HL-60 (cell line): ENCODE measurements at places on chromosomes 1 and 21.

DNA sequence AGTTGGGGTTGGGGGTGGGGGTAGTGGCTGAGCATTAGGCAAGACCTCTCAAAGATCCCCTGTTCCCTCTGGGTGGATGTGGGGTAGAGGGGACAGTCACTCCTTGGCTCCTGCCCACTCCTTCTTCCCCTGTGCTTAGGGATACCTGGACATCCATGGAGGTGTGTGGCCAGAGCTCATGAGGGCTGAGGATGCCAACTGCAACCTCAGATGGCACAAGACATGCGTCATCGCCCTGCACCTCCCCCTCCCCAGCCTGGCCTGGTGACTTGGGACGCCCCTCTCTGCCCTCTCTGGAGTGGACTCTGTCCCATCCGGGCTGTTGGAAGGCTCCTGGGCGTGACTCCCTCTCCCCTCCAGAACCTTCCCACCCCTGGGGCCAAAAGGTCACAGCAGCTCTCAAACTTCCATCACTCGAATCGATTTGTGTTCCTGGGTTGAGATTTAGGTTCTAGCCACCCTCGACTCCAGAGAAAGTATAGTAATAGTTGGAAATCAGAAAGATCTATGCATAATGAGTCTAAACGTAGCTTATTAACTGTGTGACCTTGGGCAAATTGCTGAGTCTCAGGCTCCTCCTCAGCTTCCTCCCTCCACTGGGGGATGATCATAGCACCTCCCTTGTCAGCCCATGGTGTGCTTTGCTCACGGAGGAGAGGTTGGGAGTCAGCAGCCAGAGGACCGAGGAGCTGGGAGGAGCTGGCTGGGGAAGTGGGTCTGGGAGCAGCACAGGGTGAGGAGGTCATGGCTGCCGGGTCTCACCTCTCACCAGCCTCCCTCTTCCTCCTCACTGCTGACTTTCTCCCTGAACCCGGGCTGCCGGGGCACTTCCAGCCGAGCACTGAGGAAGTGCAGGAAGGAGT is 2.2 kb upstream of the PTPN7 start:
- DNase-seq = peak; percentile 61

DNA sequence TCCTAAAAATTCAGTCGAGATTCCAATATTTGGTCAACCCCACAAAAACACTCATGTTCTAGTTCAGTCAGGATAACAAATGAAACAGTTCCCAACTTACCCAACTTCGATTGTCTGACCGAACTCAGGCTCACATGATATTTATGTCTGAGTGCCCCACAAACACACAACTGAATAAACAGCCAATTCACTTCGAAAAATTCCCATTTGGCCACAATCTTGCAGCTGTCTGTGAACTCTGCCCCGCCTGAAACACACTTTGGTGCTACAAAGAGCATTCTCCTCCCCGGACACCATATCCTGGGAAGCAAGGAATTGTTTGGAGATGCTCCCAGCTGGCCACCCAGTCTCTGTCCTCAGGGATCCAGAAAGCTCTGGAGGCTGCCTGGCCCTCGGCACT is 52.9 kb upstream of the SIM2 start:
- no peak for DNase-seq

DNA sequence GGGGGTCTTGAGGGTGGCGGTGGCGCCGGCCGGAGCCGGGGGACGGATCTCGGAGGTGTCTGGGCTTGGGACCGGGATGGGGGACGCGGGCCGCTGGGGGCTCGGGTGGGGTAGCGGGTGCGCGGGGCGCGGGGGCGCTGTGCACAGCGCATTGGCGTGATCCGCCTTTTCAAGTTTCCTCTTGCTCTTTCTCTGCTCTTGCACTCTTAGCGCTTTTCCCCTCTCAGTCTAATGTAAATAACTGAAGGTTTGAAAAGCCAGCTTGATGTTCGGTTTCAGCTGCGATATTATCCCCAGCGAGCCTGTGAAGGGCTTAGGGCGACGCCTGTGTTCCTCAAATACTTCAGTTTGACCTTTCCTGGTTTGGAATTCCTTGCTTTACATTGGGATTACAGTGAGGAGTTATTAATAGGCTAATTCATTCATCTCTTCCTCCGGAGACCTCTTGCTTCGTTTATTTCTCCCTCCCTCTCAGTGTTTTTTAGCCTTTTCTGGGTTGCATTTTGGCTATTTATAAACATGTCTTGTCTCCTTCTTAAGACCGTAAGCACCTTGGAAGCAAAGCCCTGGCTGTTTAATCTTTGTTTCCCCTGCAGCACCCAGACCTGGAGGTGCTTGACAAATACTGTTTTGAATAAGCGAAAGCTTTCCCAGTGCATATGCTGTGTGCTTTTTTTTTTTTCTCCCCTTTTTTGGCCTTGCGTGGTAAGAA is 693 bp downstream of the RAB4A start:
- no peak for DNase-seq

- no peak for DNase-seq
Observed at GRCh38 chr1:49465486-49466185, 558.1 kb downstream of the AGBL4 start.

GRCh38 chr1:218164111-218164929 is 120.8 kb upstream of the RRP15 start:
- DNase-seq = no peak

DNA sequence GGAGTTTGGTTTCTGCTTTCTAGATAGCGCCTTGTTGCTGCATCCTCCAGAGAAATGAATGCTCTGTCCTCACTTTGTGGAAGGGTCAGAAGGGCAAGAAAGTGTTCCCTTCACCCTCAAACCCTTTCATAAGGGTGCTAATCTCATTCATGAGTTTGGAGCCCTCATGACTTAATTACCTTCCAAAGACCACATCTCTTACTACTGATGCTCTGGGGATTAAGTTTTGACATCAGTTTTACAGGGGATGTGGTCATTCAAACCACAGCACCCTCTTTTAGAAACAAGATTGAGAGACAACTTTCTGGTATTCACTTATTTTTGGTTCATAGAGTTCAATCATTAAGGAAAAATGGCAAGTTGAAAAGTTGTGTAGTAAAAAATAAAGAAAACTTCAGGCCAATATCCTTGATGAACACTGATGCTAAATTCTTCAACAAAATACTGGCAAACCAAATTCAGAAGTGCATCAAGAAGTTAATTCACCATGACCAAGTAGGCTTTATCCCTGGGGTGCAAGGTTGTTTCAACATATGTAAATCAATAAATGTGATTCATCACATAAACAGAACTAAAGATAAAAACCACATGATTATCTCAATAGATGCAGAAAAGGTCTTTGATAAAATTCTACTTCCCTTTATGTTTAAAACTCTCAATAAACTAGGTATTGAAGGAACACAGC is 442.1 kb downstream of the PTBP2 start:
- DNase-seq = no peak

GRCh38 chr1:58524353-58524945 is 22.1 kb downstream of the OMA1 start:
- DNase-seq = peak; percentile 80

GRCh38 chr1:155082301-155083051 is 3.8 kb downstream of the EFNA3 start:
- DNase-seq = no peak

GRCh38 chr1:180793451-180793850 is 119.2 kb upstream of the KIAA1614 start:
- no peak for DNase-seq

DNA sequence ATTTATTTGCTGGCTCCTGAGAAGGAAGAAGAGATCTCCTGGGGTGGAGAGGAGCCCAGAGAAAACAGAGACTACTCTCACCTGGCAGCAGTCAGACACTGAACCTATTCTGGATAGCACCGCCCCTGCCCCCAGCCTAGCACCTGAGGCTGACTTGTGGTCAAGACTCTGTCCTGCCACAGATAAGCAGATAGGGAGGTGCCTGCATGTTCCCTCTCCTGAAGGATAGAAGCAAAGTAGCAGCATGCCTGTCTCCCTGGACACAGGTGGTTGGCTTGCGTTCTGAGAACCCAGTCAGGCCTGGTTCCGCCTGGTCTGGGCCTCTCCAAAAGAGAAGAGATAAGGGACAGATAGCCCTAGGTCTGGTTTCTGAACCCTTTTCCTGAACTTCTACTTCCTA is 1.3 kb upstream of the EFNA3 start:
- DNase-seq = no peak

DNA sequence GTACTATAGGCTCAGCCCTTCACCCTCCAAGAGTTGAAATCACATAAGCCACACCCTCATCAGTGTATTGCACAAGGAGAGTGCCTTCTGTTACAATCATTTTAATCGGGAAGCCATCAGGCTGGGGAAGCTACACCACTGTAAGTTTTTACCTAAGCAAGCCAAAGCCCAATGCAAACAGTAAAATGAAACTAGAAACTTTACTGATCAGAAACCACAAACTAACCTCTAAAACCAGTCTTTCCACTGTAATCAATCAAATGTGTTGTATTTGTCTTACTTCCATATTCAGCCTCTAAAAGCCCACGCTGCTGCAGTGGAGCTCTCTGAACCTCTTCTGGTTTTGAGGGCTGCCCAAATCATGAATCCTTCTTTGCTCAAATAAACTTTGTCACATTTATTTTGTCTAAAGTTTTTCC is 26.2 kb downstream of the CAPN8 start:
- DNase-seq = peak; percentile 29

DNA sequence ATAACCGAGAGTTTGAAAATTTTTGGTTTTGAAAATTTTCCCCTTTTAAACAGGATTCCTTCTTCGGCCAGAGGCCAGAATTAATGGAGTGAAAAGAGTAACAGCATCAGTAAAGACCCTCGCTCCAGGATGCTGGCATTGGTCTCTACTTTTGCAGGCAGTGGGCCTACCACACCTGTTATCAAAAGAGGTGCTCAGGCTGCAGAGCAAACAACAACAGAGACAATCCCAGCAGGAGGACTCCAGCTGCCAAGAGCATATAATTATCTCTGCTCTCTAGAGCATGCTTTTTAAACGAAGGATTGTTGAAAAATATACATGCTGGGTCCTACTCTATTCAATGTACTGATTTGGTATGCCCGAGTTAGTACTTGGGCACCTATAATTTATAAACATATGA is 1048.5 kb downstream of the PLA2G4A start:
- no peak for DNase-seq

DNA sequence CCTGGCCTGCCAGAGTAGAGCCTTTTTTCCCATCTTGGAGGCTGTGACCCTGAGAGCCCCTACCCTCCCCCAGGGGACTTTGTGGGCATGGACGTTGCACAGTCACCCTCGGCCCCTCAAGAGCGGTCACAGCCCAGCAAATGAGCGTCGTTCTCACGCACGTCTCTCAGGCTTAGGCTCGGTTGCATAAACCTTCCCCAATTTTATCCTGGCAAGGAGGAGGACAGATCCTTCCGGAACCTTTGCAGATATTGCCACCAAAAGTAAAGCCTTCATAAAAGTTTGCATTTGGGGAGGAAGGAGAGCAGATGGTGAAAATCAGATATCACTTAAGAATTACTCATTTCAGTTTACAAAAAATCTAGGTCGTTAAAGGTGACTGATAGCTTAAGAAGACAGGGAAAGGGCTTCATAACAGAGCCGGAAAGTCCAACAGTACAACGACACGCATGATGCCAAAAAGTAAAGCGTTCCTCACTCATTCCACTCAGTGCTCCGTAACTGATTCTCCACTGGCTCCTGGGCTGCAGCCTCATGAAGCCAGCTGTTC is 29.3 kb downstream of the PDE9A start:
- no peak for DNase-seq

GRCh38 chr1:66282343-66282852 is 251.6 kb upstream of the SGIP1 start:
- DNase-seq = no peak

DNA sequence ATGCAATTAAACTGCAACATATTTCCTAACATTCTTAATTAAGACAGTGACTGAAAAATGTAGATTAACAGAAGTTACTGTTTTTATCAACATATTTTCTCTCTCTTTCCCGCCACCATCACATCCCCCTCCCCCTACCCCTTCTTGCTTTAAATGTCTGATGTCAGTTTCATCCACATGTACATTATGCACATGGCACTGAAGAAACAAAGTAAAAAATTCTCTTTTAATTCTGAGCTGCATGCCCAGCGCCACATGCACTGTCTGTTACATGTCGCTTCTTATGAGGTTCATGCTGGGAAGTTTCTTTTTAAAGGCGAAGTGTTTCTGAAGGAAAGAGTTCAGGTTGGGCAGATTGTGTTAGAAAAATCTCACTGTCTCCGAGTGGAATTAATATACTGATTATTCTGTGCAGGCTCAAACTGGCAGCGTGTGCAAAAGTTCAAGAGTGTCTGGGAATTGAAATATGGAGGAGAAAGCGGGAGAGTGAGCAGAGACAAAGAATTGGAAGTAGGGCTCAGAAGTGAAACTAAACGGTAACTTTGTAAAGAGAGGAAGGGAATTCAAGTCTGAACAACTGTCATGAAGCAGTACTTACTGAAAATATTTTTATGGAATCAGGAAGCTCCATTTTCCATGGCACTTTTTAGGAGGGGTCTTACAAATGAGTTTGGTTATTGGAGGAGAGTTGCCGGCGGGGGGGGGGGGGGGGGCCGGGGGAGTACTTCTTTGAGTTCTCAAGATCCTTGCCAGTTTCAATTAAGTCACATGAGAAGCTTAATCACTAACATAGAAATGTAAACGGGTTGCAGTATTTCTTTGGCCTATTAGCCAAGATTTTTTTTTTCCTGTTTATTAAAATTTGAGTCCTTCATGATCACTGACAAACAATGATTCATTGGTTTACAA is 217.6 kb downstream of the SDCCAG8 start:
- DNase-seq = no peak
